ENCODE measurements at places on chromosomes 11 and 22. TPM values are rescaled to one million over a fixed set of nuclear protein-coding genes. Genes with fewer than 3 reads are reported as not detected.
A peak's percentile ranks its signal among the peaks of the same experiment; 100 is the strongest.

GRCh38 chr11:44452827-44453572, 112.5 kb upstream of the CD82 start:
- no peaks in the 10 kb centered on the region for H3K4me1 ChIP-seq
- no peak overlapping the region for H3K27ac ChIP-seq
- no peak overlapping the region for H3K4me3 ChIP-seq
- DNase-seq = no peak

GRCh38 chr22:46524203-46524740, 13.1 kb downstream of the CELSR1 start:
- no peak for DNase-seq
- peaks cover 7% of the 10 kb centered on the region for H3K4me1 ChIP-seq
- no peak overlapping the region for H3K4me3 ChIP-seq
- no peaks in the 10 kb centered on the region for H3K36me3 ChIP-seq
- H3K27me3 ChIP-seq = peaks cover 31% of the 10 kb centered on the region

- DNase-seq = no peak
- peaks cover 31% of the 10 kb centered on the region for H3K27me3 ChIP-seq
- no peak overlapping the region for H3K27ac ChIP-seq
- no peak overlapping the region for H3K4me3 ChIP-seq
- H3K4me1 ChIP-seq = no peaks in the 10 kb centered on the region
These were observed 57.7 kb upstream of the EMID1 start for GRCh38 chr22:29148036-29148435.

The ABCG4 gene
- not detected for total RNA-seq

GRCh38 chr22:17258788-17259148, 39.5 kb upstream of the ADA2 start:
- no peak overlapping the region for H3K4me3 ChIP-seq
- H3K27ac ChIP-seq = no peak overlapping the region

DNA sequence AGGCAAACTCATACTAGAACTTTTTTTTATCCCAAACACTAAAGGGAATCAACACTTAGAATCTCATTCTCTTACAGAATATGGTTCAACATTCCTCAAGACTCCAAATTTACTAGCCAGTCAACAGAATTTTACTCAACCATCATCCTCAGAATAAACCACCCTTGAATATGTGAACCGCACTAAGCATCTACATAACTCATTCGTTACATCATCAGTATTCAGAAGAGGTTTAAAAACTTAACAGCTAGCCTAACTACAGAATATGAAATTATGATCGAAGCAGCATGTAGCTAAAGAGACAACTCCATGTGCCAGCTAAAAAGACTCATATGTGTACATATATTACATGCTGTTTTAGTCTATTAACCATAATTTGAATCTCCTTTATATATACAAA, 47.9 kb downstream of the CLDN25 start:
- peaks cover 2% of the 10 kb centered on the region for H3K4me1 ChIP-seq
- peaks cover 7% of the 10 kb centered on the region for H3K36me3 ChIP-seq
- DNase-seq = no peak

The PRRG4 gene
- total RNA-seq = not detected

The SPCS2 gene
- total RNA-seq = 63.7 TPM

The CHADL gene
- 1.6 TPM for total RNA-seq

DNA sequence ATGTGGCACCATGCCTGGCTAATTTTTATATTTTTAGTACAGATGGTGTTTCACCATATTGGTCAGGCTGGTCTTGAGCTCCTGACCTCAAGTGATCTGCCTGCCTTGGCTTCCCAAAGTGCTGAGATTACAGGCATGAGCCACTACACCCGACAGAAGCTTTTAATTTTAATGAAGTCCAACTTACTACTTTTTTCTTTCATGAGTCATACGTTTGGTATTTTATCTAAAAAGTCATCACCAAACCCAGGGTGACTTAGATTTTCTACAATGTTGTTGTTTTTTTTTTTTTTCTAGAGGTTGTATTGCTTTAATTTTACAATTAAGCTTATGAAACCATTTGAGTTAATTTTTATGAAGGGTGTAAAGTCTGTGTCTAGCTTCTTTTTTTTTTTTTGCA, 34.9 kb downstream of the JRKL start:
- peaks cover 52% of the 10 kb centered on the region for H3K27me3 ChIP-seq
- H3K27ac ChIP-seq = no peak overlapping the region
- H3K4me1 ChIP-seq = peaks cover 2% of the 10 kb centered on the region

The ASRGL1 gene
- 0.75 TPM for total RNA-seq

- DNase-seq = no peak
- H3K4me3 ChIP-seq = peak overlapping the region; percentile 52
- peaks cover 6% of the 10 kb centered on the region for H3K27me3 ChIP-seq
- no peaks in the 10 kb centered on the region for H3K36me3 ChIP-seq
- peak overlapping the region; percentile 87 for H3K27ac ChIP-seq
- peaks cover 13% of the 10 kb centered on the region for H3K4me1 ChIP-seq
These were observed 44.5 kb downstream of the PARVB start for GRCh38 chr22:44068422-44069191.

The APLNR gene
- not detected for total RNA-seq

GRCh38 chr11:71165771-71166170, 86.6 kb downstream of the SHANK2 start:
- no peak for DNase-seq
- peaks cover 16% of the 10 kb centered on the region for H3K27me3 ChIP-seq
- H3K4me3 ChIP-seq = no peak overlapping the region
- H3K36me3 ChIP-seq = no peaks in the 10 kb centered on the region

DNA sequence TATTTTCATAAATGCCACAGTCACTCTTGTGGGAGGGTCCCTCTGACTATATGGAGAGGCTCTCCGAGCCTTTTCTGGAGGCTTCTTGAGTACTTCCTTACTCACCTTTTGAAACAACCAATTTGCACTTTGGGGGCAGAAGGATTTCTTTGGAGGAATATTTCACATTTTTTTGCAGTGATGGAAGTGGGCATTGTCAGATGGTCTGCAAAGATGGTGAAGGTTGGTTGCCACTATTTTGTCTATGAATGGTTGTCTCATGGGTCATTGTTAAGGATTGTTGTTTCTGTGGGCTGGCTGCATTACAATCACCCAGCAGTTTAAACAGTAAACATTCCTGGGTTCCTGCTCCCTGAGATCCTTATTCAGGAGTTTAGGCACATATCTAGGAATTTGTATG, 388.2 kb downstream of the TMEM135 start:
- no peak overlapping the region for H3K4me3 ChIP-seq
- H3K27me3 ChIP-seq = peaks cover 18% of the 10 kb centered on the region
- no peak overlapping the region for H3K27ac ChIP-seq
- no peaks in the 10 kb centered on the region for H3K4me1 ChIP-seq
- DNase-seq = no peak
- H3K36me3 ChIP-seq = no peaks in the 10 kb centered on the region

DNA sequence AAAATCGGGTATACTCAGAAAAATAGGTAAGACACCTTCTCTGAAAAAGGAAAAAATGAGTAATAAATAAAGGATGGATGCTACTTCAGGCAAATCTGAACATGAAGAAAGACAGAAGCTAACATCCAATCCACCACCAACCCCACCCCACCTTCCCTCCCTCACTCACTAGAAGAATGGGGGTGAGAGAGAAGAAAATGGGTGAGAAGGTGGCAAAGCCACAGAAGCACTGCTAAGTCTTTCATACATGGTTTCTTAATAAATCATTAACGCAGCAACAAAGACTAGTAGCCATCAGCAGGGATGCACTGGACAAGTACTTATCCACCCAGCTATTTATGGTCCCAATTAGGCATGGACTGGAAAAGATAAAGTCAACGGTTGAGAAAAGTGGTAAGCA, 5.9 kb downstream of the FHIP1B start:
- peaks cover 66% of the 10 kb centered on the region for H3K4me1 ChIP-seq
- no peaks in the 10 kb centered on the region for H3K27me3 ChIP-seq
- no peak overlapping the region for H3K4me3 ChIP-seq
- H3K27ac ChIP-seq = no peak overlapping the region
- H3K36me3 ChIP-seq = peaks cover 10% of the 10 kb centered on the region

DNA sequence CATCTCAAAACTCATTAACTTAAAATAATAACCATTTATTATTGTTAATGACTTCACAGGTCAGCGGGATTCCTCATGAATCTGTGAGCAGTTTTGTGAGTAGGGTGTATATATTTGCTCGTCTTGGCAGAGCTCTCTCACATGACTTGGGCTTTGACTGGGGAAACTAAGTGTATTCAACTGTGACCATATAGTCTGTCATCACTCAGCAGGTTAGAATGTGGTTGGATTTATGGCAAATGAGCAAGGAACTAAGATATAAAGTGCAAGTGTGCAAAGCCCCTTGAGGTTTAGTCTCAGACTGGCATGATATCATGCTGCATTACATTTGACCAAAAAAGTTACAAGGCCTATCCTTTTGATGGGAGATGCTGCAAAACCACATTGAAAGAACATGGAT, 254.8 kb downstream of the CNTN5 start:
- DNase-seq = no peak
- no peak overlapping the region for H3K4me3 ChIP-seq
- no peaks in the 10 kb centered on the region for H3K4me1 ChIP-seq
- H3K27me3 ChIP-seq = no peaks in the 10 kb centered on the region

- H3K27ac ChIP-seq = peak overlapping the region; percentile 99
- H3K4me1 ChIP-seq = peaks cover 71% of the 10 kb centered on the region
- peak overlapping the region; percentile 99 for H3K4me3 ChIP-seq
- peaks cover 24% of the 10 kb centered on the region for H3K36me3 ChIP-seq
- H3K27me3 ChIP-seq = no peaks in the 10 kb centered on the region
These were observed 3.6 kb downstream of the CD44 start for GRCh38 chr11:35142481-35143075.

- DNase-seq = no peak
- H3K4me1 ChIP-seq = peaks cover 2% of the 10 kb centered on the region
- H3K36me3 ChIP-seq = no peaks in the 10 kb centered on the region
- peaks cover 62% of the 10 kb centered on the region for H3K27me3 ChIP-seq
These were observed 35.8 kb upstream of the SLN start for GRCh38 chr11:107747622-107748021.

DNA sequence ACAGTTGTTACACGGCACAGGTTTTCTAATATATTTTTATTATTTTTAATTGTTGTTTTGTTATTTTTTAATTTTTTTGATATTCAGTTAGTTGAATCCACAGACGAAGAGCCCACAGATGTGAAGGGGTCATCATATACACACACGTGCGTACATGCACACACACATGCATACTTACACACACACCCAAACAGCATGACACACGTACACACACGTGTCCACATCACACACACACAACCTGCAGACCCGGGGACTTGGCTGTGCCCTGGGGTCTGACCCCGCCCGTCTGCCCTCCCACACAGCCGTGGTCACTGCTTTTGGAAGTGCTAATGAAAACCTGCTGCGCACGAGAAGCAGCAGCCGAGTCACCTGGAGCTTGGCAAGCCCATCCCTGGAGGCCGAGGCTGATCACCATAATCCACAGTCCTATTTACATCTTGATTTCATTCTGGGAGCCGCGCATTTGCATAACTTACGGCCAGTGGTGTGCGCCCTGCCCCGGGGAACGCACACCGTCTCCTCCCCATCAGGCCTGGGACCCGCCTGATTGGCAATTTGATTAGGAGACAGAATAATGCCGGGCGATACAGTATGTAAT, 110.3 kb downstream of the BRD1 start:
- no peaks in the 10 kb centered on the region for H3K36me3 ChIP-seq
- no peak overlapping the region for H3K4me3 ChIP-seq
- DNase-seq = no peak
- no peaks in the 10 kb centered on the region for H3K4me1 ChIP-seq
- no peak overlapping the region for H3K27ac ChIP-seq

DNA sequence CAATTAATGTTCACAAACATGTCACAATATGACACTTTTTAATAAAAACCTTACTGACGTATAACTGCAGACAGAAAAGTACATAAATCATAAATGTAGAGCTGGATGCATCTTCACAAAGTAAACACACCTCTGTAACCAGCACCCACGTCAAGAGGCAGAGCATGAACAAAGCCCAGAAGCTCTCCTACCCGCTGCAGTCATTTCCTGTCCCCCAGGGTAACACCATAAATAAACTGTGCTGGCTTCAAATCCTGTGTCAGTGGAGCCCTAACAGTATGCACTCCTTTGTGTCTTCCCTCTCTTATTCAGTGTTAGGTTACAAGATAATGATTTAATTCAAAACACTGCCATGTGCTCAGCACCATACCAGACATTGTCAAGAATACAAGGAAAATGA, 5.7 kb downstream of the SYT13 start:
- no peak overlapping the region for H3K27ac ChIP-seq
- peaks cover 58% of the 10 kb centered on the region for H3K27me3 ChIP-seq
- no peak overlapping the region for H3K4me3 ChIP-seq
- H3K36me3 ChIP-seq = peaks cover 5% of the 10 kb centered on the region
- no peak for DNase-seq

DNA sequence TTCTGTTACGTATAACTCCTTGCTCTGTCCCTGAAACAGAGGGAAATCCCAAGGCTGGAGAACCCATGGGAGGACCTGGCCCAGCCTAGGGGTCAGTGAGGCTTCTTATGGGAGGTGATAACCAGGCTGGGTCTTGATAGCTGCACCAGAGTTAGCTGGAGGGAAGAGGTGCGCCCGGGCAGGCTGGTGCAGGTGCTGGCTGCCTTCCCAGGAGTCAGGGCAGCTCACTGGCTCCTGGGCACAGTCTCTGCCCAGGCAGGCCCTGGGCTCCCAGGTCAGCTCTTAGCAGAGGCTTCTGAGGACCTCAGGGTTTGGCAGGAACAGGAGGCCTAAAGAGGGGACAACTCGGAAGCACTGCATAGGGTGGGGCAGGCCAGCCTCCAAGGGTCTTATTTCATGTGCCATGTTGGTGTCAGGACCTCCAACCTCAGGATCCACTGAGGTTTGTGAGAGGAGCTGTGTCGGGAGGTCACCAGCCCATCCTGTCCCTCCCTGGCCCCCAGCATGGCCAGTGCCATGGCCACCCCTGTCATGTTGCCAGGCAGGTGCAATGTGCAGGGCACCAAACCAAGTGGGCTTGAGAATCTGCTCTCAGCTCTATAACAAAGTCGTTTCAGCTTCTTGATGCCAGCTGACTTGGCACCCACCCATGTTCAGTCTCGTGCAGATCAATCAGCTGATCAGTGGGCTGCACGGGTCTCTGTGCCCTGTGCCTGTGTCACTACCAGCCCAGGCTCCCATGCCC, 20.5 kb upstream of the CELSR1 start:
- H3K36me3 ChIP-seq = no peaks in the 10 kb centered on the region
- H3K4me3 ChIP-seq = no peak overlapping the region
- H3K4me1 ChIP-seq = peaks cover 2% of the 10 kb centered on the region
- H3K27me3 ChIP-seq = peaks cover 6% of the 10 kb centered on the region

The DRD4 gene
- total RNA-seq = 0.89 TPM

GRCh38 chr11:10998674-10999073, 140.8 kb upstream of the ZBED5 start:
- H3K36me3 ChIP-seq = peaks cover 3% of the 10 kb centered on the region
- DNase-seq = no peak
- peaks cover 60% of the 10 kb centered on the region for H3K27me3 ChIP-seq
- H3K4me3 ChIP-seq = no peak overlapping the region

The SLC25A18 gene
- total RNA-seq = not detected

All from T-helper 17 cell (primary cell).